Right atrium auricular region (tissue), 2 donors: ENCODE measurements at places on chromosomes 2 and 18.

DNA sequence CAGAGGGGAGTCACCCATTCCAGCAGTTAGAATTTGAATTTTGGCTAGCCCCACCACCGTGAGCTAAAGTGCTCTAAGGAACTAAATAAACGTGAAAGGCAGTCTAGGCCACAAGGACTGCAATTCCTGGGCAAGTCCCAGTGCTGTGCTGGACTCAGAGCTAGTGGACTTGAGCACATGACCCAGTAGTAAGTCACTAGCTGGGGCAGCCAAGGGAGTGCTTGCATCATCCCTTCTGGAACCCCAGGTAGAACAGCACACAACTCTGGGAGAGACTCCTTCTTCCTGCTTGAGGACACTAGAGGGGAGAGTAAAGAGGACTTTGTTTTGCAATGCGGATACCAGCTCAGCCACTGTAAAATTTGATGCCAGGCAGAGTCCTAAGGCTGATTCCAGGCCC is 672.2 kb downstream of the CPS1 start:
- no peak for DNase-seq

DNA sequence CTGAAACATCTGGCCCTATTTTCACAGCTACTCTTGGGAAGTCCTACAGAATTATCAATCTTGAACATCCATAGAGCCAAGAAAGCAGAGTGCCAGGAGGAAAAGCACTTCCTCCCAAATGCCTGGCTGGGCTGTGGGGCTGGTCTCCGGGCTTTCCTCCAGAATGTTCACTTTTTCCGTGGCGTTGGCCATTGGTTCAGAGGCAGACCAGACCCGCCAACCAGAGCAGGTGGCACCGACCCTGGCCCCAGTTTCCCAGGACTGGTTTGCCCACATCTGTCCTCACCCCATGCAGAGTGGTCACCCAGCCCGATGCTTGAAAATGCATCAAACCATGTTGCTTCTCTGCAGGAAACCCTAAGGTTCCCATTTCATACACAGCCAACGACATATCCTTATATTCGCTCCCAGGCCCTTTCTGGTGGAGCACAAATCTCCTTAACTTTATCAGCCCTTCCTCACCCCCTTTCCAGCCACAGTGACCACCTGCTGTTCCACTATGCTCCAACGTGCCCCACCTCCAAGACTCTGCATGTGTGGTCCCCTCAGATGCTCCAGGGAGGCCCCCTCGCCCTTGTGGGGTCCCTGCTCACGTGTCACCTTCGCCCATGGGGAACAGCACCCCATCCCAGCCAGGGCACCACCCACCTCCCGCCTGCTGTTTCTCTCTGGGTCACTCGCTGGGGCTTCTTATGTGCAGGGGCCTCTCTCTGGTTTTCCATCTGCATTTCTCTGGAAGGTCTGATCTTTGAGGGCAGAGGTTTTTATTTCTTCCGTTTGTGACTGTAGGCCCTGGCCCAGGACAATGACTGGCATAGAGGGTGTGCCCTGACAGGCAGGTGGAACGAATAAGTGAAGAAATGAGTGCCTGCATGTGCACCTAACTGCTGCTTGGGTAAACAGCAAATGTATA is 92.9 kb downstream of the PXDN start:
- no peak for DNase-seq

DNA sequence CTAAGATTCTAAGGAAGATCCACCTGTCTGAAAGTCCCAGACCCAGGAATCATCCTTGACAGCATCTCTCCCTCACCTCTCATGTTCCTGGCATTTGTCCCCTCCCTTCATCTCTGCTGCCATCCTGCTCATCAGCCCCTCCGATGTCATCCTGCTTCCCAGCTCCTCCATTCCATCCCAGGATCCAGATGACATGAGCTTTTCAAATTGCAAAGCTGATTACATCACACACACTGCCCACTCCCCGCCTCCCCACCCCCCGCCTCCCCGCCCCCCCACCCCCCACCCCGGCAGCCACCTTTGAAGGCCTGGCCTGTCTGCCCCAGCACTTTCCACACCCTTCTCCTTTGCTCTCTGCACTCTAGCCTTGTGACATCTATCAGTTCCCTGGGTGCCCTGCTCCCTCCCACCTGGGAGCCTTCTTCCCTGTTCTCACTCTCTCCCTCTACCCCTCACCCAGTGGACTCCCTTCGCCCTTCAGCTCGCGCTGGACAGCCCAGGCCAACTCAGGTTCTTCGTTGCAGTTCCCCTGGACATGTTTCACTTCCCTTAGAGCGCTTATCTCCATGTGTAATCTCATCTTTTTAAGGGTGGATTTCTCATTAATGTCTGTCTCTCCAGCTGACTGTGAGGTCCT is 61.6 kb downstream of the DNMT3A start:
- no peak for DNase-seq

- DNase-seq, result no peak
Observed at GRCh38 chr2:96885432-96886347, 15.8 kb upstream of the SEMA4C start.

DNA sequence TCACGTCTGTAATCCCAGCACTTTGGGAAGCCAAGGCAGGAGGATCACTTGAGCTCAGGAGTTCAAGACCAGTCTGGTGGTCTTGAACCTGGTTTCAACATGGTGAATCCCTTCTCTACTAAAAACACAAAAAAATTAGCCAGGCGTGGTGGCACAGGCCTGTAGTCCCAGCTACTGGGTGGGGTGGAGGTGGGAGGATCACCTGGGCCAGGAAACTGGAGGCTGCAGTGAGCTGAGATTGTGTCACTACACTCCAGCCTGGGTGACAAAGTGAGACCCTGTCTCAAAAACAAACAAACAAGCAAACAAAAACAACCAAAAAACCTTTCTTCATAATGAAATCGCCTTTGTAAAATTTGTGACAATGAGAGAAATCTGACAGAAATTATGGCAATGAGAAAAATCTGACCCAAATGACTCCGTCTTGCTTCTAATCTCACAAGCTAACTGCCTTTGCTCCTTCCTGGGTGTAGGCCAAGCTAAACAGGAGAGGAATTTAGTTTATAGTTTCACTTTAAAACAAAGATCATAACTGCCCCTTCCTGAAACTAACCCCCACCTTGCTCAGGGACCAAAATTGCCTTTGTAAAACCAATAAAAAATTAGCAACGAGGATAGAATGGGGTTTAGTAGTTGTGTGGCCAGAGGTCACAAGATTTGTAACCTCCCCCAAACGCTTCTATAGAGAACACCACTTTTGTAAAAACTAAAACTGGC is 60.7 kb upstream of the KIF5C start:
- no peak for DNase-seq

DNA sequence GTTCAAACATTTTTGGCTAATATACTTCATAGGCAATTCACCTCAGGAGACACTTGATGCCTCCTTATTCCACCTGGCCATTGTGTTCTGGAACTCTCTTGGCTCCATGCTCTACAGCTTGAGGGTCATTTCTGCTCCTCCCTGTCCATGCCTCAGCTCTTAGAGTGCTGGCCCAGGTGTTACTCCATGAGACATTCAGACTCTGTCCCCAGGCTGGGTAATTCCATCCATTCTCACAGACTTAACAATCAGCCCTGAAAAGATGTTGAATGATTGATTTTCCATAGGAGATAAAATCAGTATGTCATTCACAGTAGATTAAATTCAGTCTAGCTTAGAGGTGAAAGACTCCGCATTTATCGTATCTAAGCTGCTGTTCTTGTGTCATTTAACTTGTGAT is 168.6 kb upstream of the CWC22 start:
- DNase-seq, result no peak

DNA sequence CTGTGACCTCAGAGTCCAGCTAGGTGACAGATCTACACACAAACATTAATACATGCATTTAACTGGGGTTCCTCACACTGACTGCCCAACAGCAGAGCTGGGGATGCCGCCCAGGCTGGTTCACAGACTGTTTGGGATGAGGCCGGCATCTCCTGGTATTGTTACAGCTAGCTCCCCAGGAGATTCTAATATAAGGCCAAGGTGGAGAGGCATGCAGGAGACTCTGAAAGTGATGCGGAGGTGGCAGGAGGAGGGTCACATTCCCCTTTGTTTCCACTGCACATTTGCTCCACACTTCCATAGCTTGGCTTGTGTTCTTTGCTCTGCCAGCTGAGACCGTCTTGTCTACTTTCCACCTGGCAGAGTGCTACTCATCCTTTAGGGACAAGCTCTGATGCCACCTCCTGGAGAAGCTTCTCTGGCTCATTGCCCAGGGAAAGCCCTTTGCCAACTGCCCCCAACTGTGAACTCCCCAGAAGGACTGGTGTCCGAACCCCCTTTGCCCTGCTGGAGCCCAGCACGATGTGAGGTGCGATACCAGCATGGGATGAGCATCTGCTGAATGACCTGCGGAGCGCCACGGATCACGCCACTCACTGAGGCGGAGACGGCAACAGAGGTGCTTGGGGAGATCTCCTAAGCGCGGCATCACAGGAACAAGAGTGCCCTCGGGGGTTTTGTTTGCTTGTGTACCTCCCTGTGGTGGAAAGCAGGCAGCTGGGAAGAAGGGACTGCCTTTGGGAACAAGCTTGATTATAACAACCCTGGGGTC is 88.8 kb downstream of the UXS1 start:
- DNase-seq, result no peak

GRCh38 chr2:17915811-17916518 is 37.5 kb downstream of the KCNS3 start:
- DNase-seq, result no peak

GRCh38 chr18:24799720-24800119 is 339.3 kb downstream of the HRH4 start:
- DNase-seq, result no peak

- DNase-seq, result no peak
Observed at GRCh38 chr18:38867680-38868079, 1302.1 kb upstream of the CELF4 start.

- no peak for DNase-seq
Observed at GRCh38 chr2:159449504-159450124, 163.1 kb upstream of the WDSUB1 start.

DNA sequence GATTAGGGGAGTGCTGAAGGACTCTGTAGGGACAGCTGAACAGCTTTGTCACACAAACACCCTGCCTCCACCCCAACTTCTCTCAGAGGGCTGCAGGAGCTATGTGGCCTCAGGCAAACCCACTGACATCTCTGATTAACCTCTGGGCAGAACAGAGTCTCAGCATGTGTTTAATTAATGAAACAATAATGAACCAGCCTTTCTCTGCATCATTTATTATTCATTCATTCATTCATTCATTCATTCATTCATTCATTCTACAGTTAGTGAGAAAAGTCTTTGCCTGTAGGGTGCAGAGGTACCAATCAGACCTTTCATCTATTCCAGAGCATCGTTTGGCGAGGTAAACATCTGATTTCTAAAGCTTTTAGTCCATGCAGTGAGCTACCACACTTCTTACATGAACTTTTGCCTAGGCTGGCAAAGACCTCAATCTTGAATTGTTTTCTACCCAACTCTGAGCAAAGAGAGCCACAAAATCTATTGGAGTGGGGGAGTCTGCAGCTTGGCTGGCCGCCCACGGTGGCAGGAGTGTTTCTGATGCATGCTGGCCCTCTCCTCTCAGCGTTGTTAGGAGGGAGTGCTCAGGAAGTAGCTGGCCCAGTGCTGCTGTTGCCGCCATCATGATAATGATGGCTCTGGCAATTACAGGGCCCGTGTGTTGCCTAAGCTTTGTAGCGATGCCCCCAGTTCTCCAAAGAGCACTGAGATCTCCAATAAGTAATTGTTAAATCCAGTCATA is 198.9 kb downstream of the SMAD7 start:
- DNase-seq, result no peak

DNA sequence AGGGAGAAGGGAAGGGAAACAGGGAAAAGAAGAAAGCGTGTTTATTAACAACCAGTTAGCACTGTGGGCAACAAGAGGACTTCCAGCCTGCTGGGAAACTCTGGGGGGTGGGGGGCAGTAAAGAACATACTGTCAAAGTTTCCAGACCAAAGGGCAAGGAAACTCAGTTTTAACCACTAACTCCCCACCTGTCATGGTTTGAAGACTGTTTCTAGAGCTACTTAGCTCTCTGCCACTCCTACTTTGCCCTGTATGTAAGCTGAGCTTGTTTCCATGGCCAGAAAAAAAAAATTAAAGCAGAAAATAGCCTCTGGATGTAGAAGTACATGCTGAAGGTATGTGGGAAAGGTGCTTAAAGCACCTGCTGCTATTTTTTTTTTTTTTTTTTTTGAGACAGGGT is 11.0 kb upstream of the PTPN2 start:
- no peak for DNase-seq

DNA sequence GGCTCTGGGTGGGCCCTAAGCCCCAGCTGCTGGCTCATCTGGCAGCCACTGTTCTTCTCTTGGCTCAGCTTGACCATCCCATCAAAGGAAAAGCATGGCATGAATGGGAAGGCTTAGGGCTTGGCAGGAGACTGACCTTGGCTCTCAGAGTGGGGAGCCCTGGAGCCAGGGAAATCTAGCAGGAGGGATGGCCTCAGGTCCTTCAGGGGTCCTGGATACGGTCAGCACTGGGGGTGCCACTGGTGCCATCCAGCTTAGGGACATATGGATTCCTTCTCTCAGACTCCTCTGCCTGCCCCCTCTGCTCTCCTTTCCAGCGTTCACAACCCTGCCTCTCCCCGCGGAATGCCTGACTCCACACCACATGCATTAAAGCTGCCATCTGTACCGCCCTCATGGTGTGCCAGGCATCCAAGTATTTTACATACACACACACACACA is 165.5 kb upstream of the HAAO start:
- DNase-seq, result no peak

DNA sequence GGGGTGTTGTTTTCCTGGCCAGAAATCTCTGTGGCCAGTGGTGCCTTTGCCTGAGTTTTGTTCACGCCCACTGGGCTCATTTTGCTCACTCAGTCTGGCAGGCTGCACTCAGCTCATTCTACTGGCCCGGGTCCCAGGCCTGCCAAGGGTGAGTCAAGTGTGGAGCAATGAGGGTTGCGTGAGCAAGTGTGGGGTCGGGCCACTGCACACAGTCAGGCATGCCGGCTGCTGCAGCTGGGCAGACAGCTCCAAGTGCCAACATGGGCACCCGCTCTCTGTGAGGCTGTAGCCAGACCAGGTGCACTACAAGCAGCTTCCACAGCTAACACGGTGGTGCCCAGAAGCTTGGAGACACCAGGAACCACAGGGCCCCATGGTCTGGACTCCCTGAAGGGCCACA is 801.1 kb upstream of the RAB6C start:
- DNase-seq, result peak; percentile 77

- DNase-seq, result no peak
Observed at GRCh38 chr2:217935235-217935879, 67.4 kb downstream of the TNS1 start.

- DNase-seq, result no peak
Observed at GRCh38 chr2:147636238-147636882, 208.5 kb upstream of the ACVR2A start.

- DNase-seq, result no peak
Observed at GRCh38 chr2:47014564-47015051, 99.0 kb upstream of the MCFD2 start.

GRCh38 chr2:239948100-239948881 is 76.9 kb downstream of the NDUFA10 start:
- no peak for DNase-seq

DNA sequence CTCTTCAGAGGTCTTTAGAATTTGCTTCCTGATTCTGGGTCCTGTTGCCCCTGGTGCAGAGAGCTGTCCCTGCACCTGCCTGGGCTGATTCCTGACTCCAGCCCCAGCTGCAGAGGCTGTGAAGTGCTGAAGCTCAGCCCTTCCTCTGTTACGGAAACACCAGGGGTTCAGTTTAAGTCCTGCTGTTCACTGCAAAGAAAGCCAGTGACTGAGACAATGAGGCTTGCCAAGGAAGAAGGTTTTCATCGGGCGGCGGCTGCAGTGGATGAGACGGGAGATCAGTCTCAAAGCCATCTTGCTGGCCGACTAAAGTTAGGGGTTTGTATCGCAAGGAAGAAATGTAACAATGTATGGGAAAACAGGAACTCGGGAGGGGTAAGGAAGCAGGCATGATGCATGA is 142.4 kb upstream of the ZNF236 start:
- no peak for DNase-seq
